Kidney tubule cell (primary cell): ENCODE measurements at places on chromosomes 12 and 14.

DNA sequence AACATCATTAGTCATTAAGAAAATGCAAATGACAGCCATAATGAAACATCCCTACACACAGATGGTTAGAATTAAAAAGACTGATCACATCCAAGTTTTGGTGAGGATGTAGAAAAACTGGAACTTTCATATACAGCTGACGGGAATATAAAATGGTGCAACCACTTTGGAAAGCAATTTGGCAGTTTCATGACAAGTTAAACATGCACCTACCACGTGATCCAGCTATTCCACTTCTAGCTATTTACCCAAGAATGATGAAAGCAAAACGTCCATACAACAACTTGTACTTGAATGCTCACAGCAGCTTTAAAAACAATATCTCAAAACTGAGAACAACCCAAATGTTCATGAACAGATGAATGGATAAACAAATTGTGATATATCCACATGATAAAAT is 77.9 kb upstream of the AVPR1A start:
- no peak for DNase-seq

DNA sequence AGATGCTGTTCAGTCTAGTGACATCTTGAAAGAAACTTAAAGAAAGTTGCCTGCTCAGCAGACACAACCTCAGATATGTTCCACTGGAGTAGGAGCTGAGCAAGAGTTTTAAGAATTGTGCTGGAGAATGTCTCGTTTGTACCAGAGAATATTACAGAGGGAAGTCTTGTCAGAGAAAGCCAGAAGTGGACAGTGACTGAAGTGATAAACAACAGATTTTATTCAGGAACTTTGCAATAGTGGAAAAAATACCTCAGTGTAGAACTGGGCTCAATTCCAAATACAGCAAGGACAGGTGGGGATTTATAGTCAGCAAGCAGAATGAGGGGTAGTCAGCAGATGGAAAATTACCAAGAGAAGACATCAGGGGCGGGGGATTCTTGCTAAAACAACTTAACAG is 18.6 kb downstream of the ZDHHC17 start:
- DNase-seq = no peak

DNA sequence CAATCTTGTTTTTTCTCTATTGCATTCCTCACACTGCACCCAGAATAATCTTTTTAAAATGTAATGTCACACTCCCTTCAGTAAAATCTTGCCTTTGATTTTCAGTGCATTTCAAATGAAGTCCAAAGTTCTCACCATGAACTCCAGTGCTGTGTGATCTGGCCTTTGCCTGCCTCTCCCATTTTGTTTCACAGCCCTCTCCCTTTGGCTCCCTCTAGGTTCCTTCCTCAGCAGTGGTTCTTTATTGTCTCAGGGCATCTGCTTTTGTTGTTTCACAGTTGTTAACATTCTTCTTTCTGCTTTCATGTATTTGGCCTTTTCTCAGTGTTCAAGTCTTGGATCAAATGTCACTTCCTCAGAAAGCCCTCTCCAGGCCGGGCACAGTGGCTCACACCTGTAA is 84.5 kb upstream of the AMN1 start:
- no peak for DNase-seq

GRCh38 chr12:110941391-110941790 is 21.0 kb upstream of the MYL2 start:
- no peak for DNase-seq

GRCh38 chr12:107818984-107819383 is 44.5 kb downstream of the ASCL4 start:
- DNase-seq = peak; percentile 24

- peak; percentile 43 for DNase-seq
Measured at GRCh38 chr14:31201111-31201510, 6.5 kb downstream of the HECTD1 start.

GRCh38 chr12:2198005-2198501 is 145.3 kb downstream of the CACNA1C start:
- peak; percentile 81 for DNase-seq

DNA sequence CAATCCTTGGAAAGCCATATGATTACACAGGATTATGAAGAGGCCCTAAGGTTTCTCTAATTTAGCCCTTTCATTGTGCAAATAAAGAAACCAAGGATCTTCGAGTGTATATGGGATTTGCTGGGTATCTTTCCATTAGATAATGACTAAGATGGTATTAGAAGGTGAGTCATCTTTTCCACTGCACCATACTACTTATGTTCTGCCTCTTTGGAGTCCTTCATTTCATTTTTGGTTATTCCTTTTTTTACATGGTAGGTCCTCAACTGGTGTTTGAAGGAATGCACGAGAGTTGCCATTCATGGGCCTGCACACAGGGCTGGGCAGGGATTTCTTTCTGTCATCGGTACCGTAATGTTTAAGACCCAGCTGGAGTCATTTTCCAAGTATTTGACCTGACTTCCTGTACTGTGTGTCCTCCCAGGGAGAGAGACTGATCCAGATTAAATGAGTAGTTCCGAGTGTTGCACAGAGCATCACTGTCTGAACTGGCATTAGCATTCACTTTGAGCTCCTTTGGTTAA is 85.7 kb downstream of the BORCS5 start:
- no peak for DNase-seq

DNA sequence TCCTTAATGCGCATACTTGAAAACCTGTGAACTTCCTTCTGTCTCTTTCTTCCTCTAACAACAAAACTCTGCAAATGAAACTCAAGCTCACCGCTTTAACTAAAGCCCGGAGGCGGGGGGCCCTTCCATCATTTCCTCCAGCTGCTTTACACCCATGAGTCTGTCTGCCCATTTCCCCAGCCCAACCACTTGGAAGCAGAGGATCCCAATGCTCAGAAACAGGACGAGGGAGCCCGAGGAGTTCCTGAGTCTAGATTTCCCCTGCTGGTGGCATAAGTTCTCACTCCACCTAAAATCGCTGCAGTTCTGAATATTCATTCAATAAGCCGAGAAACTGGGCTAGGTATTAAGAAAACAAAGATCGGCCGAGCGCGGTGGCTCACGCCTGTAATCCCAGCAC is 30.8 kb downstream of the GPR19 start:
- no peak for DNase-seq

- no peak for DNase-seq
Measured at GRCh38 chr12:90004319-90005074, 295.9 kb upstream of the ATP2B1 start.

GRCh38 chr12:124423761-124424515 is 129.0 kb downstream of the RFLNA start:
- DNase-seq = no peak

GRCh38 chr12:57377103-57377840 is 53.6 kb downstream of the R3HDM2 start:
- no peak for DNase-seq

DNA sequence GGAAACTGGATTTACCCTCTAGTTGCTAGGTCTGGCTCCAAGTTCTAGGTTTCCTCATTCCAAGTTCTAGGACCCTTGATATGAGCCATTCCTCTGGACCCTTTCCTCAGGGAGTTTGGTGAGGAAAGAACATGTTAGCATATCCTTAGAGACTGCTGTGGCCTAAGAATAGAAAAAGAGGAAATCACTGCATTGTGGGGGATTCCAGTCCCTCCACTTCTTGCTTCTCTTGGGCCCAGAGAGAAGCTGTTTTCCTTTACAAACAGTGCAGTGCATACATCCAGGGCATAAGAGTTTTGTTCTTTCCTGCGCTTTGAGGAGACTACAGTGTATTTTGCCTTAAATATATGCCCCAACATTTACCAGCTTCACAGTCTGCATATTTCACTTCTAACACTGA is 59.0 kb downstream of the LLPH start:
- no peak for DNase-seq

- no peak for DNase-seq
Measured at GRCh38 chr12:4172999-4173398, 100.6 kb upstream of the CCND2 start.

DNA sequence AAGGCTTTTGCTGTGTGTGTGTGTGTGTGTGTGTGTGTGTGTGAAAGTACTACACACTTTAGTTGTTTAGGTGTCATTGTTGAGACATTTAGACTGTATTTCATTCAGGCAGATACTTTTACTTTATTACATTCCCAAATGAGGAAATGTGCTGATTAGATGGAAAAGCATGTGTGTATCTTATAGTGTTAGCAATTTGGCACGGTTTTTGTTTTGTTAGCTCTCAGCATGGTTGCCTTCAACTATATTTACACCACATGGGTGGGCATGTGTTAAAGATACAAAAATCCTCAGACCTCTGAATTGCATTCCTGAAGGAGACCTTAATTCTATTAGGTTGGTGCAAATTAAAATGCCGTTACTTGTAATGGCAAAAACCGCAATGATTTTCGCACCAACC is 879.5 kb downstream of the DIO2 start:
- no peak for DNase-seq

- no peak for DNase-seq
Measured at GRCh38 chr12:16919551-16919950, 313.6 kb upstream of the LMO3 start.

DNA sequence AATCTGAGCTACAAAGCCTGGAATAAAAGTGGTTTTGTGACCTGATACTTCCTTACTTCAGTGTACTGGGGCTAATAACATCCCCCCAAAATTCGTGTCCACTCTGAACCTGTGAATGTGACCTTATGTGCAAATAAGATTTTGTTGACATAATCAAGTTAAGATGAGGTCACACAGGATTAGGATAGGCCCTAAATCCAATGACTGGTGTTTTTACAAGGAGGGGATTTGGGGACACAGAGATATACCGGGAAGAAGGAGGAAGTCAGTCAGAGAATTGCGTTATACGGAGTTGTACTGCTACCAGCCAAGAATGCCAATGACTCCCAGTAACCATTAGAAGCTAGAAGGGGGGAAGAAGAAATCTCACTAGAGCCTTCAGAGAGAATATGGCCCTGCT is 299.9 kb downstream of the ACSS3 start:
- no peak for DNase-seq

DNA sequence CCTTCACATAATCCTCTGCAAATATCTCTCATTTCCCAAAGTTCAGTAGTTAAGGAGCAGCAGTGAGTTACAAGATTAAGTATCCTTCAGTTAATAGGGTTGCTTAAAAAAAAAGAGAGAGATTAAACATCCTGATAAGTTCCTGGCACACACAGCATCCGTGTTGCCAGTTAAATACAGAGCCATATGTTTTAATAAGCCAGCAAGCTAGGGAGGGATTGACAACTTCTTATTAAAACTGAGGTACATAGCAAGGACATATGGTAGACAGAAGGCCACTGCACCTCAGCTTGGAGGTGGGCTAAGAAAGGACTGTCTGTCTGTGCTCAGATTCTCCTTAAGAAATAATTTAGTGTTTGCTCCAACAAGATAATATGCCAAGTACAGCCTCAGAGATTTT is 9.6 kb upstream of the TMEM30B start:
- DNase-seq = no peak

- no peak for DNase-seq
Measured at GRCh38 chr14:104582662-104583061, 3.1 kb downstream of the C14orf180 start.

DNA sequence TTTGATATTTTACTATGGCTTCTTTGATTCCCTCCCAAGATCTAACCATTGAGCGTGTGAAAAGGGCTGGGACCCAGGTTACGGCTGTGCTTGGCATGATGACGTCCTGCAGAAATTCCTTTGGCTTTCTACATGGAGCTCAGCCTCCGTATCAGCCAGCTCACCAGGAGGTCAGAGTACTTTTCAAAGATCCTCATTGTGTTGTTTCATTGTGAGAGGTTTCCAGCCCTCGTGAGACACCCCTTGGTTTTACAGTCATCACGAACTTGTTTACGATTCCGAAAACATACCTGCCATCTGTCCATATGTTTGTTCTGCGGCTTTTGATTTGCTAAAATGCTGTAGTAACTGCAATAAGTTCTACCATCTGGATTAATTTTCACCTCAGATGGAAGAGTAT is 453.1 kb downstream of the TMEM121 start:
- DNase-seq = no peak

DNA sequence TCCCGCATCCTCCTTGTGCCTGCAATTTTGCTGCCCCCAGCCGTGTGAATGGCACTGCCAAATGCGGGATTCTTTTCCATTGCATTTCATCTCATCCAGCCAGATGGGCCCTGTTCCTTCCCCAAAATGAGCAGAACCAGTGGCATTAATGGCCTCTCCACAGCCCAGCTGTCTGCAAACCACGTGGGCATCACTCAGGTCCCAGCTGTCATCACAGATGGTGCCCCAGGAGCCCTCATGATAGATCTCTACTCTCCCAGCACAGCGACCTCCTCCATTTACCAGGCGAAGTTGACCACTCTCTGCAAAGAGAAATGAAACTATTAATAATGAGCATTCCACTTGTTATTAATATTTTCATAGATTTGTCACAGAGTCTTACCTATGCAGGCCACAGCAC is 17.1 kb downstream of the CD163 start:
- DNase-seq = no peak
